ENCODE measurements at places on chromosomes 7 and 10. TPM values are rescaled to one million over a fixed set of nuclear protein-coding genes. Genes with fewer than 3 reads are reported as not detected.

The FRAT1 gene
- total RNA-seq: 3.6 TPM

The TFAM gene
- 29.2 TPM for total RNA-seq

The ANTXRL gene
- not detected for total RNA-seq

- ATAC-seq: no peak
These were observed 7.9 kb downstream of the WEE2 start for GRCh38 chr7:141715794-141716689.

DNA sequence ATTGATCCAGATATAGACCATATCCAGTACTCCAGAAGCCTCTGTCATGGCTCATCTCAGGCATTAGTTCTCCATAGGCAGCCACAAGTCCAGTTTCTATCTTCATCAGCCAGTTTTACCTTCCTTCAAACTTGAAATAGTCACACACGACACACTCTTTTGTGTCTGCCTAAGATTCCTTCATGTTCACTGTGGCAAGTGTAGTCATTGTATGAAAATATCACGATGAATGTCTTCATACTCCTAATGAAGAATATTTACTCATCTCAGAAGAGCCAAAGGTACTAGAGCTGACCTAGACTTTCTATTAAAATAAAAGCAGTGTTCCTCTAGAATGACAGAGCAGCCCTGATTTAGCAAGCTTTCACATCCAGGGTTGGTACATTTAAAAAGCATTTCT, 230.7 kb downstream of the SNX13 start:
- ATAC-seq: no peak

Measured in motor neuron (in vitro differentiated cells).